ENCODE measurements at places on chromosomes 4 and X.

DNA sequence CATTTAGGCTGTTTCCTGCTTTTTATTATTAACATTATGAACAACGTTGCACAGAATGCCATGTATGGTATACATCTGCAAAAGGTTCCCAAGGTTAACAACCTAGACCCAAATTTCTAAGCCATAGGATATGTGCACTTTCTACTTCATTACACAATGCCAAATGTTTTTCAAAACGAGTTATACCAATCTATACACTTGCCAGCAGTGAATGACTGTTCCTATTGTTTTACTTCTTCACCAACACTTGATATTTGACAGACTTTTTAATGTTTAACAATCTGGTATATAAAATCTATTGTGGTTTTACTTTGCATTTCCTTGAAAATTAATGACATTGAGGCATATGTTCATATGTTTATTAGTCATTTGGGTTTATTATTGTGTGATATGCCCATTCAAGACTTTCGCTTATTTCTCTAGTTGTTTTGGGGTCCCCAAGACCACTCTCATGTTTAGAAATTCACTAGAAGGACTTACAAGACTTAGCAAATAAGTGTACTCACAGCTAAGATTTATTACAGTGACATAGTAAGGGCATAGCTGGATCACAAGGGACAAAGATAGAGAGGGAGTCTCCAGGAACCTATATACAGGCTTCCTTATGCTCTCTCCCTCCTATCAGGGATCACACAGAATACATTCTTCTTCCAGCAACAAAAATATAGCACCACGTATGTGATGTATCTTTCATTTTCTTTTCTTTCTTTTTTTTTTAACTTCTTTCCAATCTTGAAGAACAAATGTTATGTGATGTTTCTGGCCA lies 62.5 kb downstream of the TBCK start:
- no peak for DNase-seq

- no peak for DNase-seq
Measured at GRCh38 chr4:57426779-57427395, 316.7 kb upstream of the IGFBP7 start.

GRCh38 chrX:81121513-81122363 lies 80.0 kb downstream of the HMGN5 start:
- DNase-seq = peak; percentile 37

DNA sequence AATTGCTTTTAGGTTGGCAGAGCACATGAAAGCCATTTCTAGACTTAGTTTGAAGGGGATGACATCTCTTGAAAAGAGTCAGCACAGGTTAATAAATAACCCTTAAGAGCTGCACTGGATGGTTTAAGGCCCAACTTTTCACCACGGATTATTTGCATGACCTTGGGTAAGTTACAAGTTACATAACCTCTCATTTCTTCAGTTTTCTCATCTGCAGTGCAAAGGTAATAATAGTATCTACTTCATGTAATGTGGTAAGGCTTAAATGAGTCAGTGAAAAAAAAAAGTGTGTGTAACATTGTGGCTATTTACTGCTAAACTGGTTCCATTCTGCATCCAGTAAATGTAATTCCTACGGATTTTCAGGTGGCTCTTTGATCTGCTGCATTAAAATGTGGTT lies 715.8 kb downstream of the CCSER1 start:
- DNase-seq = no peak

GRCh38 chr4:122150931-122151330 lies 1.2 kb upstream of the BLTP1 start:
- DNase-seq = no peak

GRCh38 chrX:36847496-36847895 lies 160.7 kb upstream of the FAM47C start:
- no peak for DNase-seq

- DNase-seq = no peak
Measured at GRCh38 chr4:107586371-107586770, 133.7 kb downstream of the PAPSS1 start.

DNA sequence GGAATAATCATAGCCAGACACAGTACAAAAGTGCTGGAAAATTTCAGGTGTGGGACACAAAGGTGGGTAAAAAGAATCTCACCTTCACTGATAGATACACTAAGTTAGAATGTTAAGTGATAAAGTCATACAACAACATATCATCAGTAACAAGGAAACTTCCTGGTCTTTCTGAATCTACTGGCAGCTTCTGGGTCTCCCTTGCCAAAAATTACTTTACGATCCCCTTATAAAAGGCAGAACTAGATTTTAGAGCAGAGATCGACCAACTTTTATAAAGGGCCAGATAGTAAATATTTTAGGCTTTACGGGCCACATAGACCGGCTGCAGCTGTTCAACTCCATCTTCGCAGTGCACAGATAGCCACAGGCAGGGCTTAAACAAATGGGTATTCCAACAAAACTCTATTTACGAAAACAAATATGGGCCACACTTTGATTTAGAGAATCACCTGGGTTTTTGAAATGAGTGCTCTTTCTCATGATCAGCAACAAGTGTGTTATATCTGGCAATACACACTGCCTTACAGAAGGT lies 159.9 kb downstream of the AASDH start:
- DNase-seq = no peak

GRCh38 chr4:55186700-55187099 lies 61.3 kb upstream of the KDR start:
- DNase-seq = no peak
